ENCODE measurements at places on chromosomes 4 and X.

DNA sequence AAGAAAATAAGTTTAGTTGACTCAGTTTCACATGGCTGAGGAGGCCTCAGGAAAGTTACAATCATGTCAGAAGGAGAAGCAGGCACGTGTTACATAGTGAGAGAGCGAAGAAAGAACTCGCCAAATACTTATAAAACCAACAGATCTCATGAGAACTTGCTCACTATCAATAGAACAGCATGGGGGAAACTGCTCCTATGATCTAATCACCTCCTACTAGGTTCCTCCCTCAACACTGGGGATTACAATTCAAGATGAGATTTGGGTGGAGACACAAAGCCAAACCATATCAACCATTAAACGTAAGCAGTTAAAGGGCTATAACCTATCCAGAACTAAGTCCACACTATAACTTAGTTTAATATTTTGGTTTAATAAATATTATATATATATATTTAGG lies 113.8 kb upstream of the ADGRL3 start:
- DNase-seq: no peak

- DNase-seq: no peak
Observed at GRCh38 chr4:70746179-70746839, 24.5 kb downstream of the RUFY3 start.

DNA sequence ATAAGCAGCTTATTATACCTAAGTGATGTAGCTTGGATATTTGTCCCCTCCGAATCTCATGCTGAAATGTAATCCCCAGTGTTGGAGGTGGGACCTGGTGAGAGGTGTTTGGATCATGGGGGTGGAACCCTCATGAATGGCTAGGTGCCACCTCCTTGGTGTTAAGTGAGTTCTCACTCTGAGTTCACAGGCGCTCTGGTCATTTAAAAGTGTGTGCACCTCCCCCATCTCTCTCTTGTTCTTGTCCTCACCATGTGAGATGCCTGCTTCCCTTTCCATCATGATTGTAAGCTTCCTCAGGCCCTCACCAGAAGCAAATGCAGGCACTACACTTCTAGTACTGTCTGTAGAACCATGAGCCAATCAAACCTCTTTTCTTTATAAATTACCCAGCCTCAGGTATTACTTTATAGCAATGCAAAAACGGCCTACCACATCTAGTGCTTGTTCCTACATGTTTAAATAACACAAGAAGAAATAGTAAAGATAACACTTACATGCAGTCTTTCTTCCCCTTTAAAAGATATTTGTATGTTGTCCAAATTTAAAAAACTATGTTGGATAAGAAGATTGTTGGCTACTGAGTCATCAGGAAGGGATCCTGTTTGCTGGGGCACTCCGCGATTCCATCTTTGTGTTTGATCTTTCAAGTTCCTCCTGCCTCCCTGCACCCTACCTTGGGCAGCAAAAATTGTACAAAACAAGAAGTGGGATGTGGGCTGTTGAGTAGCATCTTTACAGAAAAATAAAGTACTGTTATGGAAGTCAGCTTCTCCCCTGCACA lies 29.7 kb downstream of the PPP1R2C start:
- no peak for DNase-seq

- no peak for DNase-seq
Observed at GRCh38 chr4:134627366-134627765, 425.8 kb upstream of the PABPC4L start.

DNA sequence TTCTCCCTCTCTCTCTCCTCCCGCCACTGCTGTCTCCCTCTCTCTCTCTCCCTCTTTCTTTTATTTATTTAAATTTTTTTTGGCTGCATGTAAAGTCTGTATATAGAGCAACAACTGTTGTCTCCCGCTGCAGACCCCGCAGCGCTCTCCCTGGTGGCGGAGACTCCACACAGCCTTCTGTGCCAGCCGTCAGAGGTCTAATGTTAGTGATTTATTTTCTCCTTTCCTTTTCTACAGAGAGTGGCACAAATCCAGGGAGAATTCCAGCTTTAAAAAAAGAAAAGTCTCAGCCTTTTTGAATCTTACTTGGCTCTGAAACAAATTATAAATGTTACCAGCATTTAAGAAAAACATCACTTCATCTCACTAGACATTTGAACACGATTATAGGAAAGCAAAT lies 106.2 kb downstream of the FAM9B start:
- no peak for DNase-seq

- no peak for DNase-seq
Observed at GRCh38 chr4:172809319-172809718, 359.3 kb upstream of the GALNT7 start.
